Hematopoietic multipotent progenitor cell treated with erythropoietin and hydrocortisone succinate and interleukin-3 and kit ligand, for 6 days (in vitro differentiated cells): ENCODE measurements at places on chromosomes 6 and 20.

DNA sequence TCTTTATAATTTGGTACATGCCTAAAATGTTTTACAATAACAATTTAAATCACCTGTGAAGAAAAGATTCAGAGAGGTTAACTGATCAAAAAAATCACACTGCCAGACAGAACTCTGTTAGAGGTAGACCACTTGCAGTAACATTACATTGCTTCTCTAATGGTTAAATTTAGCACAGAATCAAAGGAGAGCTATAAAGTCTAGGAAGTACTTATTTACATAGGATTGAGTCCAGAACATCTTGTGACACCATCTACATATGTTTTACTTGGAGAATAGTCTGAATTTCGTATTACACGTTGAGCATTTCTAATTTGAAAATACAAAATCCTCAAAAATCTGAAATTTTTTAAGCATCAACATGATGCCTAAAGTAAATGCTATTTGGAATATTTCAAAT, 17.2 kb upstream of the TBC1D20 start:
- no peak for DNase-seq

- DNase-seq, result no peak
These were observed 3.8 kb upstream of the FKBP1A start for GRCh38 chr20:1396702-1397101.

DNA sequence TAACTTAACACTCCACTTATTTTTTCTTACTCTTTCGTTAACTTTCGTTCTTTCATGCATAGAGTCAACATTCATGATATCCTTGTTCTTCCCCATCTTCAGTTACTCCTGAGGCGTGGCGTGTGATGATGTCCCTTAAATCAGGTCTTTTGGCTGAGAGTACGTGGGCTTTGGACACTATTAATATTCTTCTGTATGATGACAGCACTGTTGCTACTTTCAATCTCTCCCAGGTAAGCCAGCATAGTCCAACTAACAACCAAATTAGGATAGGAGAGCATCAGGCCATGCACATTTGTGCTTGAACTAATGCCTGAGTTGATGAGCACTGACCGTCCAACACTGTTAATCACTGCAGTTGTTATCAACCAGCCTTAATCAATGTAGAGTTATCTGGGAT, 119.6 kb downstream of the TMEM242 start:
- no peak for DNase-seq

GRCh38 chr20:50642288-50642803, 49.0 kb downstream of the RIPOR3 start:
- DNase-seq, result no peak

DNA sequence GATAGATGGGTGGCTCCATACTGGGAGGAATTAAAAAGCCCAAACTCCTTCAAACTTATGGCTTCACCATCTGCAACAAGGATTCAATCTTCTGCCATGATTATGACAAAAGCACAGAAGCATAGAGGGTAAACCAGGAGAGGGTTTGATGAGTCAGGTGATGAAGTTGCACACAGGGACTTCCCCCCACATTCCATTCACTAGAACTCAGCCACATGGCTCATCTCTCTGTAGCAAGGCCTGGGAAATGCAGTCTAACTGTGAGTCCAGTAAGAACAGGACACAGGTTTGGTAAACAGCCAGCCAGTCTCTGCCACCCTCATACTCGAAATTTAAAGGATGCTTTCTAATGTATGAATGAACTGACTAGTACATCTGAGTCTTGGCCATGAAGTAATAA, 142.9 kb downstream of the HIVEP2 start:
- DNase-seq, result no peak

- no peak for DNase-seq
These were observed 225.5 kb downstream of the HDGFL1 start for GRCh38 chr6:22794844-22795243.

DNA sequence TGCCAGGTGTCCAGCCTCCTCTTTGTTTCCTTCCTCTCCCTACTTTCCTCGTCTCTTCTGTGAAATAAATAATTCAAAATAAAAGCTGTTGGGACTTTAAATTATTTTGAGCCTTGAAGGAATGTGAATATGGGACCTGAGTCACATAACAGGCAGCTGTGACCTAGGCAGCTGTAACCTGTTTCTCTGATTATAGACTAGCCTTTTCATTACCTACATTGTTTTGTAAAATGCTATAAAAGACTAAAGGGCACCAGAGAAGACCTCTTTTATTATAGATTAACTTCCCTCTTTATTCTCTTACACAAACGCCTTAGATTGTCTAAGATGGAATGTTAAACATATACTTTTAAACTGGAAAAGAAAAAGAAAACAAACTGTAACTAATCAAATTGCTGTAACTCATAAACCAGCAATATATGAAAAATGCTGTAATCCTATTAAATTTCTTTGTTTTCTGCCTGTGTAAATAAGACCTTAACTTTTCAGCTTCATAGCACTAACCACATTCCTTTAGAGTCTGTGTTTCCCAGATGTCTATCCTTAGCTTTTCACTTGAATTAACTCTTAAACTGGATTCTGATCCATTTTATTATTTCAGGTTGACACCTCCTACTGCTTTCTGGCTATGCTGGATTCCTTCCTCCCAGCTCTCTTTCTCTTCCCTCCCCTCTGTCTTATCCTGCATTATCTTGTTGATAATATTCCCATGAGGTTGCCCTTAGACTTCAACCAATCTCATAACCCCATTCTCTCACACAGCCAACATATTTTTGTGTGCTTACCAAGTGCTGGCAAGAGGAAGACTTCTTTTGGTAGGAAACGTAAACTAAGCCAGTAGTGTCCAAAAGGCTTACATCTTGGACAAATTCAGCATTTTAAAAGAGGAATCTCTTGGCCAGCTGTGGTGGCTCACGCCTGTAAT, 69.2 kb downstream of the TPD52L1 start:
- DNase-seq, result no peak

- DNase-seq, result no peak
These were observed 37.4 kb upstream of the ADGRB3 start for GRCh38 chr6:68597642-68598041.

DNA sequence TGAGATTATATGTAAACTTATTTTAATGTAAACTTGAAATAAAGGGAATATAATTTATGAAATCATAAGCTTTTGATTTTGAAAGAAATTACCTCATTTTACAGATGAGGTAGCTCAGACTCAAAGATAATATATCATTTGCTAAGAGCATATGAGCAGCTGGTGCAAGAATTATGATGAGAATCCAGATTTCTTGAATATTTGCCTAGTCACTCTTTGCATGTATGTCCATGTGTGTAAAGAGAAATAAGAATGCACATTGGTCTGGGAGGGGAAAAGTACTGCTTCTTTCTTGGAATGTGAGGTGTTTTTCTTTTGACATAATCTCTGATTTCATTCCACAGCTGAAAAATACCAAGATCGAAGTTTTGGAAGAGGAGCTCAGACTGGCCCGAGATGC, 11.1 kb upstream of the SNRNP48 start:
- DNase-seq, result no peak

DNA sequence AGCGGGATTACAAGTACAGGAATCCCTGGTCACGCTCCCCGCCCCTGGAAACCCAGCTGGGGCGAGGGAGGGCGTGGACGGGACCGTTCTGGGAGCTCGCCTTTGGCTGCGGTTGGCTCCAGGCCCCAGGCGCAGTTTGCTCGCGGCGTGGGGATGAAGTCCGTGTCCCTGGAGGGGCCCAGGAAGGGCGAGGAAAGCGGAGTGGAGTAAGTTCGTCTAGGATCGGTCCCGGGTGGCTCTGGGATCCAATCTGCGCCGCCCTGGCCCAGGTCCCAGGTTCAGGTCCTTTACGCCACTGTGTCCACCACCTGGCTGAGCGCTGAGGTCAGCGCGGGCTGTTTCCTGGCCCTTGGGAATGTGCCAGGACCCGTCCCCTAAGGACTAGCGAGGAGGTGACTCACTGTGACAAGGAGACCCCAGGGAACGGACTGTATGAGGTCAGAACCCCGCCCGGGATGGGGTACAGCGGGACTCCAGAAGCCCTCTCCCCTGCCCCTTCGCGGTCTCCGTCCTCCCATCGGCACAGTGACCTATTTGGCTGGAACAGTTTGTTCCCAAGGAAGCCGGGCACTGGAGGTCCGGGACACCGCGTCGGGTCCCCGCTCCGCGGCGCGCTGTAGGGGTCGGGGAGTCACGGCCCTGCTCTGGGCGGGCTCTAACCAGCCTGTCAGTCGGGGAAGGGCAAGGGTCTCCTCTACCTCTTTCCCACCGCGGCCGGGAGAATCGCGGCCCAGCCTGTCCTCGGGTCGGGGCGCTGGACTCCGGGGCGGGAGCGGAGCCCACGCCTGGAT, 724 bp downstream of the CDKN1A start:
- DNase-seq, result peak; percentile 23

GRCh38 chr20:41005361-41005729, 23.3 kb upstream of the TOP1 start:
- DNase-seq, result no peak

- DNase-seq, result no peak
These were observed 101.2 kb downstream of the TTLL2 start for GRCh38 chr6:167426084-167426483.

DNA sequence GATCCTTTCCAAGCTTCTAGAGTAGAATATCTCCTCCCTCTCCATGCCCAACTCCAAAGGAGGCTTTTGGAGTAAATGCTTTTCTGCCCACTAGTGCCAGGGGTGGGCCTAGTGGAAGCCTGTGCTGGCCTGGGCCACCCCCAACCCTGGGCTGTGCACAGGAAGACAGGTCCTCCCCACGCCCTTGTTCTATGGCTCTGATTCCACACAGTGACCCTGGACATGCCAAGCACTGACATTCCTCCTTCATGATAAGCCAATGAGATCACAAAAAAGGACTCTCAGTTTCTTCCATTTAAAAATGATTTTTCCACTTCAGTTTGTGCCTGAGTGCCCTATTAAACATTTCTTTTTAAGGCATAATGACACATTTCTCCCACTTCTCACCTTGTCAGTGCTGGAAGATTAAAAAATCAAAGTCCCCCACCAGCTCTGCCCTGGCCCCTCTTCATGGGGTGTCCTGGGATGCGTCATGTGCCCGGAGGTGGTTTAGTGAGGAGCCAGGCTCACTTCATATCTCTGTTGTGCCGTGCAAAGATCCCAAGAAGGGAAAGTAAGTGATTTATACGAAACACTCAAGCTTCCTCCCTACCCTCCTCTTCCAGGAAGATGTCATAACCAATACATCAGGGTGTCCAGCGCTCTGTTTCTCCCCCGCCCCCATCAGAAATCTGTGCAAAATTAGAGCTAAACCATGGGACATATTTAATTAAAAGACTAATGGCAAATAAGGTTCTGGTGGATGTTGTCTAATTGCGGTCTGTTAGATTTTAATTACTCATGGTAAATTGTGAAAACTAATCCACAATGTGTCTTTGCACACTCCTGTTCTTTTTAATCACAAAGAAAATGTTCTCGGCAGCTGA, 255.0 kb downstream of the NRN1 start:
- no peak for DNase-seq

- no peak for DNase-seq
These were observed 737.9 kb downstream of the EYS start for GRCh38 chr6:64969139-64969538.

DNA sequence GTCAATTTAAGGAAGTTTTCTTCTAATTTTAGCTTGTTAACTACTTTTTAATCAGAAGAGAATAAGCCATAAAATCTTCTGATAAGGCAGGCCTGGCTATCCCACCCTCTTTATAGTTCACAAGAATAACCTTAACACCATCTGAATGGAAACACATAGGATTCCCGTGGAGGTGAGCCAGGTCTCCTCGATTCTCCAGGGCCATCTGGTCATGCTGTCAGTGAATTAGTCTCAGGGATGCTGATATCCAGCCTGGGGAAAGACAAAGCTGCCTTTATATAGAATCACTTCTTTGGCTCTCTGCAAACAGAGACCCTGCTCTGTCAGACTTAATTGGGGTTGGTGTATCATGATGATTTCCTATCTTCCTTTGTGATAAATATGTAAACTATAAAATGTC, 30.1 kb upstream of the TAGAP start:
- no peak for DNase-seq

GRCh38 chr6:47890326-47890875, 108.6 kb downstream of the OPN5 start:
- DNase-seq, result no peak

GRCh38 chr6:106168097-106168888, 82.2 kb downstream of the PRDM1 start:
- DNase-seq, result no peak

DNA sequence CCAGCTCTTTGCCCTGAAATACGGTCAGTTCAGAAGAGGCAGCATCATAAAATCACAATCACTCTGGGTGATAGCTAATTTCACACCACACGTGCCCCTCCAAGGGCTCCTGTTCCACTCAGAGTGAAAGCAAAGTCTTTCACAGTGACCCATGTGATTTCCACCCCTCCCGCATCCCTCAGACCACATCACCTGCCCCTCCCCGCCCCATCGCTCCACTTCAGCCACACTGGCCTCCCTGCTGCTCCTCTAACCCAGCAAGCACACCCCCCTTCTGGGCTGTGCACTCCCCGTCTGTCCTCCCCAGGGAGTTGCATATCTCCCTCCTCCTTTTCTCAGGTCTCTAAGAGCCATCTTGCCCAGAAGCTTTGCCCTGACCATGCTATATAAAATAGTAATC, 74.5 kb downstream of the PSMG4 start:
- DNase-seq, result no peak

GRCh38 chr6:15413466-15414234, 167.8 kb downstream of the JARID2 start:
- DNase-seq, result no peak

GRCh38 chr6:33029328-33030184, 20.2 kb upstream of the HLA-DOA start:
- peak; percentile 64 for DNase-seq
